ENCODE measurements at places on chromosomes 13 and 19.
A peak's percentile ranks its signal among the peaks of the same experiment; 100 is the strongest.

GRCh38 chr13:43239275-43239840 lies 216.0 kb downstream of the DNAJC15 start:
- DNase-seq: no peak

DNA sequence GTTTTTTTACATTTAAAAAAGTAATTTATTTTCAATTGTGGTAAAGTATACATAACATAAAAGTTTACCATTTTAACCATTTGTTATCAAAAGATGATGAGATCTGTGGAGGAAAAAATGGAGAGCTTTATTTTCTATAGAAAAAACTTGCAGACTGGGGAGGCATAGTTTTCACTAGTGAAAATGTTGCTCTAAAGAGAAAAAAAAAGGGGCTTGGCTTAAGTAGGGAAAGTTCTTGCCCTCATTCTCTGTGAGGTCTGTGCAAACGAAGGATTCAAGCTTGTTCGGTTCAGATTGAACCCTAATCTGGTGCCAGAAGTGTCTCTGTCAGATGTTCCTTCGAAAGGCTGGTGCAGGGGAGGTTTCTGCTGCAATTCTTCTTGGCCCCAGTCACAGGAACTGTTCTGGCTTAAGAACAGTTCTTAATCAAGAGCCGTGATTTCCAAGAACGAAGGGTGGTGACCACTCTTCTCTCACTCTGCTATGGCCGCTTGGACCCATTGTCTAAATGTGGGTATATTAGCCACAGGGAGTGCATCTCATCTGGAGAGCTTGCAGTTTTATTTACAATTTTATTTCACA lies 42.1 kb downstream of the PCCA start:
- DNase-seq: no peak

- no peak for DNase-seq
Measured at GRCh38 chr19:10562609-10563008, 3.2 kb downstream of the KRI1 start.

DNA sequence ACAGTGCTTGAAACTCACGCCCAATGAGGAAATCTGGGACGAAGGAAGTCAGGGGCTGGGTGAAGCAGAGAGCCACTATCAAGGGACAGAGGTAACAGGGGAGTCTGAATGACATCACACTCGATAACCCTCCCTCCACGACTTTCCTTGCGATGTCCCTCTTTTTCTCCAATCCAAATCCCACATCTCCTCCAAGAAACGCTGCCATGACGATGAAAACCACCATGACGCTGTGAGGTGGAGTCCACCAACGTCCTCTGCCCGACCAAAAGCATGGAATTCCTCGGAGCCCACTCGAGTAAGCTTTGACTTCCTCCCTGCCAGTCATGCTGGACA lies 967 bp downstream of the REXO1 start:
- no peak for DNase-seq

DNA sequence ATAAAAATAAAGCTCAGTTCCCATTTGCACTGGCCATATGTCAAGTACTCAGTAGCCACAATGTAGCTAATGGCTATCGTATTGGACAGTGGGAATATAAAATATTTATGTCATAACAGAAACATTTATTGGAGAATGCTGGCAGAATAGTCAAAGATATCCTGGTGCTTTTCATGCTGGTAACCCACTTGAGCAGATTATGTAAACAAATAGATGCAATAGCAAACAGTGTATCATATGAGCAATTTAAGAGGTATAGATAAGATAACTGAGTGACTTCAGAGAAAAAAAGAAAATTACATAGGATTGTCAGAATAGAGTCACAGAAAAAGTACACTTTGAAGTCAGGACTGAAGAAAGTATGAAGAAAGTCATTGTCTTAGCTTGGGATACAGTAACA lies 426.6 kb downstream of the NDFIP2 start:
- no peak for DNase-seq

GRCh38 chr13:59658027-59658737 lies 505.5 kb downstream of the DIAPH3 start:
- DNase-seq: no peak

- no peak for DNase-seq
Measured at GRCh38 chr13:98273824-98274742, 97.0 kb upstream of the RNF113B start.

DNA sequence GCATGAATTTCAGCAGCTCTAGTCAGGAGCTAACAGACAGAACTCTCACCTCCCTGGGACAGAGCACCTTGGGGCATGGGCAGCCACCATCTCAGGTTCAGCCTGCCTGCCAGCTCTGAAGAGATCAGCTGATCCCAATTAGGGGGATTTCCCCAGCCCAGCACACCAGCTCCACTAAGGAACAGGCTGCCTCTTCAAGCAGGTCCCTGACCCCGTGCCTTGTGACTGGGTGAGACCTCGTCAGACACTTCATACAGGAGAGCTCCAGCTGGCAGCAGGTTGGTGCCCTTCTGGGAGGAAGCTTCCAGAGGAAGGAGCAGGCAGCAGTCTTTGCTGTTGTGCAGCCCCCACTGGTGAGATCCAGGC lies 84.5 kb upstream of the UFM1 start:
- no peak for DNase-seq

DNA sequence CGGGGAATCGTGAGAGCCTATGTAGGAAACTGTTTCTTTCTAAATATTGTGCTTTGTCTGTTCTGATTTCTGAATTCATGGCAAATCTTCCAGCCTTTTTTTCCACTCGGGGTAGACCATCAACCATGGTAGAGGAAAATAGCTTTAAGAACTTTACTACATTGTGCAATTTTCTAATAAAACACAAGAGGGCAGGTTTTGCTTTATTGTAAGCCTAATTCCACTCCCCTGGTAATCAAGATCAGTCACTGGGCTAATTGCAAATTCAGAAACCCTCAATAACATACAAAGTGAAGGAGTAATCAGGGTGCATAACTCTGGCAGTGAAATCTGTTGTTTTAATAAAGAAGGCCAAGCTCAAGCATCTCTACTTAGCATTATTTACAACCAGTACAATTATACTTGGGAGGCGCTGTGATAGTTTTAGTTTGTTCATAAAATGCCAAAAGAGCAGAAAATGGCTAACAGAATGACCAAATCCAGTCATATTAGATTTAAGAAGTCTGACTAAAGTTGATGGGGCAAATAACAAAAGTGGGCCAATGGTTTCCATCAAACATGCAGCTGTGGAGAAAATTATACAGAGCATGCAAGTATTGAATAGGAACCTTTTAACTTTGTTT lies 43.8 kb downstream of the DCT start:
- DNase-seq: peak; percentile 45

- DNase-seq: no peak
Measured at GRCh38 chr13:23909606-23910005, 12.3 kb upstream of the C1QTNF9B start.

GRCh38 chr13:28601581-28601980 lies 57.3 kb upstream of the POMP start:
- DNase-seq: no peak

DNA sequence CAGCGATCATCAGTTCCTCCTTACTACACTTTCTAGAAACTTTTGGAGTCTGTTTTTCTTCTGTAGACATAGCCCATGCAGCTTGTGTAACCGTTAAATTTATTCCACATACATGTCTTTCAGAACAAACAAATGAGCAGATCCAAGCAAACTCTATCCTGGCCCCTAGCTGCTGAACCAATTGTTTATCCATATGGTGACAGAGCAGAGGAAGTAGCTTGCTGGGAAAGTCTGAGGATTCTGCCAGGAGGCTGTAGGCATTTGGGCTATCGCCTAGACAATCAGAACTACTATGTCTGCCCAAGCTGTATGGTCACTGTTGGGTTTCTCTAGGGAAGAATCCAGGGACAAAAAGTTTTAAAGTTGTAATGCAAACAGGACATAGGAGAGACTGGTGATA lies 343.7 kb downstream of the SPRY2 start:
- DNase-seq: no peak

- no peak for DNase-seq
Measured at GRCh38 chr19:48315712-48316111, 9.6 kb upstream of the EMP3 start.

DNA sequence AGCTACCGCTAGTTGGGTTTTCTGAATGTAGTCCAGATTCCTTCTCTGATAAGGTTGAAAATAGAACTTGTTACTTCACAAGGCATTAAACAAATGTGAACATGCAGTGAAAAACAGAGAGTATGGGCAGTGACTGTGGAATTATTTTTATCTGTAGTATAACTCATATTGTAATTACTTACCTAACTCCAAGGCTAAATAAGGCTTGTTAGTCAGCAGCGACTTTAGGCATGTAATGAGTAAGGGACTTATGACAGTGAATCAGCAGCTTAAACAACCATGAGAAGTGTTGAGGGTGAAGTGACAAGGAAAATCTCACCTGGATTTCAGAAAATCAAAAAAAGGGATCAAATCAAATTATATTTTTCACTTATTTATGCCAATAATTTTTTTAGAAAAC lies 1719.5 kb upstream of the MIR17HG start:
- DNase-seq: no peak

DNA sequence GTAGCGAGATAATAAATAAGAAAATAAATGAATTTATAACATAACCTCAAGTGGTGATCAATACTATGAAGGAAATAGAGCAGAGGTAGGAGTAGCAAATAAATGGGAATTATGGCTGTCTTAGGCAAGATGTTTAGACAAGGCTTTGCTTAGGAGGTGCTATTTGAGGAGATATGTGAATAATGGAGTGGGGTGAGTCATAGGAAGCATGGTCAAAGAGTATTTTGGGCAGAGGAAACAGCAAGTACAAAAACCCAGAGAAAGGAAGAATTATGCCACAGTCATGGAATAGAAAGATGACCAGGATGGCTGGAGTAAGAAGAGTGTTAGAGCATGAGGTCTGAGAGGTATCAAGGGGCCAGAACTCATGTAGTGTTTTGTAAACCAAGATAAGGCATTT lies 33.6 kb upstream of the LPAR6 start:
- DNase-seq: no peak

GRCh38 chr13:51396352-51396751 lies 56.5 kb downstream of the INTS6 start:
- DNase-seq: peak; percentile 19

- no peak for DNase-seq
Measured at GRCh38 chr19:55546011-55546410, 668 bp upstream of the SBK3 start.

GRCh38 chr19:50269653-50270052 lies 59.5 kb downstream of the KCNC3 start:
- no peak for DNase-seq
